Activated CD8-positive, alpha-beta T cell treated with anti-CD3 and anti-CD28 coated beads, Interleukin-2, amount 10 ng/mL, durations not matched to agents 7 days and 5 days (primary cell): ENCODE measurements at places on chromosomes 7 and 10. TPM values are rescaled to one million over a fixed set of nuclear protein-coding genes. Genes with fewer than 3 reads are reported as not detected.

Gene ACHE
- total RNA-seq: not detected

Gene GNAI1
- total RNA-seq: not detected

Gene AKR1C4
- not detected for total RNA-seq

DNA sequence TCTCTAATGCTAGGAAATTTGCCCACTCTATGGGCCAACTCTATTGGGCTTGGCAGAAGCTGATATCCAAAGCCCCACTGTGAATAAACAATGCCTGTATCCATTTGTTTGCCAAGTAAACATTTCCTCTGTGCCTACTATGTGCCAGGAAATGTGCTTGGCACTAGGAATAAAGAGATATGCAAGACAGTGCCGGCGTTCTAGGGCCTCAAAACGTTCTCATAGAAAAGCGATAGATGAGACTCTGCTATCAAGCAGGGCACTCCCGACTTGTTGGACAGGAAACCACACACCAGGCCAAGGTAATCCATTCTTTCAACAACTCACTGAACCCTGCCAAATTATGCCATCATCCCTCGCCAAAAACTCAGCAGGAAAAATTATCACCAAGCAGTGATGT, 196.7 kb downstream of the IPMK start:
- H3K27ac ChIP-seq: no peak overlapping the region
- H3K36me3 ChIP-seq: no peaks in the 10 kb centered on the region
- no peak for DNase-seq
- no peaks in the 10 kb centered on the region for H3K4me1 ChIP-seq
- peaks cover 3% of the 10 kb centered on the region for H3K27me3 ChIP-seq

GRCh38 chr10:72075376-72076115, 12.8 kb downstream of the SPOCK2 start:
- peaks cover 62% of the 10 kb centered on the region for H3K36me3 ChIP-seq
- no peak for DNase-seq
- H3K4me1 ChIP-seq: peaks cover 81% of the 10 kb centered on the region
- no peaks in the 10 kb centered on the region for H3K27me3 ChIP-seq
- peak overlapping the region; percentile 74 for H3K27ac ChIP-seq
- H3K4me3 ChIP-seq: no peak overlapping the region
